ENCODE measurements at places on chromosomes 1 and 21.

DNA sequence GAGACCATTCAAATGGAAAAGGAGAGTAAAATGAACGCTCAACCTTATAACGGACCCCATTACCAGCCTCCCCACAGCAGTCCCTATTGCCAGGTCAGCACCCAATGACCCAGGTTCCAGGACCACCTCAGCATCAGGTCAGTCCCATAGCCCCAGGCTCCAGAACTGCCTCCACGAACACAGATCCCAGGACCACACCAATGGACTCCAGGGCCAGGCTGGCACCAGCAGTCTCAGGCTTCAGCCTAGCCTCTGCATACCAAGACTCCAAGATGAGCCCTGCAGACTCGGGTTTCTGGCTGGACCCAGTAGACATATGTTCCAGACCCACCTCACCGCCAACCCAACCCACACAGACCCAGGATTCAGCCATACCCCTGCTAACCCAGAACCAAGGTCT is 625.0 kb upstream of the RGS18 start:
- peaks cover 17% of the 10 kb centered on the region for H3K4me1 ChIP-seq

DNA sequence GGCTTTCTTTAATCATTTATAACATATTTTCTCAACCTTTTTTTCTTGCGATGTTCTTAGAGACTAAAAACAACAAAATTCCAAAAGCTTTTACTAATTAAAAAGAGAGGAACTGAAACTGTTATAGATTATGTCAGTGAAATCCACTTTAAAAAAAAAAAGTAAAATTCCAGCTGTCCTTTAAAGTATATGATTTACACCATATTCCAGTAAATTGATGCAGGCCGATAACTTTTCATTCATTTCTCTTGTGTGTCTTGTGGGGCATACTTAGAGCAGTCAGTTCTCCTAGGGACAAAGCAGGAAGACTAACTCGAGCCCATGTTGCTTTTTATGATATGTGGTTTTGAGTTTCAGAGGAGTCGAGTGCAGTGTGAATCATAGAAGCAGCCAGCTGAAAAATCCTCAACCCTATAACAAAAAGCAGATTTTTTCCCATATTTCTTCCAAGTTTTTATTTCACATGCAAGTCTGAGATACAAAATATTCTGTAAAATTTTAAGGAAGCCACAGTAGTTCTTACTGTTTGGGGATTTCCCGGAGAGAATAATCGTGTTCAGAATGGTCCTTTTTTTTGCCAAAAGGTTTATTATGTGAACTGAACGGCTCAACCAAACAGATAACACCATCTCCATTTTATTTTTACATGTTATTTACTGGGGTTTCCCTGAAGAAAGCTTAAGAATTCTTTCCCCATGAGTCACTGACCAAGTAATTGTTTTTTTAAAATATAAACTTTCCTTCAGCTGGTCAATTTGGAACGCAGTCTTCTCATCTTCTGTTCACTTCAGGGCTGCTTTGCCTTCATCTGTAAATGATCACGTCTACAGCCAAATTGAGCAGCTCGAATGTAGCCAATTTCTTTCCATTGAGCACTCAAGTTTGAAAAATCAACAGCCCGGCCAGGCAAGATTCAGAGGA is 77.0 kb upstream of the C1orf105 start:
- no peak for DNase-seq
- H3K36me3 ChIP-seq = no peaks in the 10 kb centered on the region
- H3K4me1 ChIP-seq = peaks cover 25% of the 10 kb centered on the region
- H3K27ac ChIP-seq = no peak overlapping the region
- H3K27me3 ChIP-seq = no peaks in the 10 kb centered on the region

GRCh38 chr1:53349369-53349835 is 21.5 kb upstream of the LRP8 start:
- H3K27me3 ChIP-seq = no peaks in the 10 kb centered on the region
- H3K36me3 ChIP-seq = no peaks in the 10 kb centered on the region
- peaks cover 9% of the 10 kb centered on the region for H3K4me1 ChIP-seq
- no peak overlapping the region for H3K27ac ChIP-seq
- DNase-seq = no peak
- H3K4me3 ChIP-seq = no peak overlapping the region

GRCh38 chr21:32585042-32585710 is at the start of gene TCP10L:
TSS of gene TCP10L (minus strand) at chr21:32585523. CDS start at chr21:32584304, 1,219 bp downstream.
- DNase-seq = no peak
- H3K4me3 ChIP-seq = no peak within 1 kb of the TSS
- H3K27ac ChIP-seq = no peak within 1 kb of the TSS
- no peaks in the 10 kb centered on the region for H3K36me3 ChIP-seq
- no peaks in the 10 kb centered on the region for H3K4me1 ChIP-seq

DNA sequence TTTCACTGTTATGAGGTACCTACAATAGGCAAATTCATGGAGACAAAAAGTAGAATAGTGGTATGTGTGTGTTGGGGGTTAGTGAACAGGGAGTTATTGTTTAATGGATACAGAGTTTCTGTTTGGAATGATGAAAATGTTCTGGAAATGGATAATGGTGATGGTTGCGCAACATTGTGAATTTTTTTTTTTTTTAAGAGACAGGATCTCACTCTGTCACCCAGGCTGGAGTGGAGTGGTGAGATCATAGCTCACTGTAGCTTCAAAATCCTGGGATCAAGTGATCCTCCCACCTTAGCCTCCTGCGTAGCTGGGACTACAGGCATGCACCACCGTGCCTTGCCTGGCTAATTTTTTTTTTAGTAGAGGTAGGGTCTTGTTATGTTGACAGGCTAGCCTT is 34.5 kb upstream of the TRABD2B start:
- no peak overlapping the region for H3K27ac ChIP-seq
- no peaks in the 10 kb centered on the region for H3K36me3 ChIP-seq
- no peaks in the 10 kb centered on the region for H3K27me3 ChIP-seq
- no peak overlapping the region for H3K4me3 ChIP-seq
- H3K4me1 ChIP-seq = peaks cover 15% of the 10 kb centered on the region
